ENCODE measurements at places on chromosomes 4 and X.

- no peak for DNase-seq
Observed at GRCh38 chrX:118904218-118904617, 70.2 kb upstream of the LONRF3 start.

DNA sequence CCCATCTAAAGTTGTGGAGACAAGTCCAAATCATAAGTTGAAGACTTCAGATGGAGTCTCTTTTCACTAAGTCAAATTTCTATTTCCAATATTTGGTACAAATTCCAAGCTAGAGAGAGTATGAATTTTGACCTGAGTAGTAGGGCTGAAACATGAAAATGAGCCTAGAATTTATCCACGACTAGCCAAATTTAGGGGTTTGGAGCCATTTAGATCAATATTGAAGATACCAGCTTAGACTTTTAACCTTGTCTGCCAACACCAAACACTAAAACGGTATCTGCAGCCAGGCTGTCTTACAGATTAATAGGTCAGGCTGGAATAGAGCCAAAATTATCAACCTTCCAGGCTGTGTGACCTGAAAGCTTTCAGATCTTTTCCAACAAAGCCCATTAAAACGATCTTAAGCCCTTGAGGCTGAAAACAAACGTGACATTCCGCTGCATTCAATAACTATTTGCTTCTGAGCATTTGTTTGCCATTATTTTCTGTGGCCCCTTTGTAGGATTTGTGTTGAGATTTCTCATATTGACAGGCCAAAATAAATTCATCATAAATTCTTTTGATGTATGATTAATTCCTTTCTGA is 268.7 kb upstream of the DKK2 start:
- DNase-seq = no peak

DNA sequence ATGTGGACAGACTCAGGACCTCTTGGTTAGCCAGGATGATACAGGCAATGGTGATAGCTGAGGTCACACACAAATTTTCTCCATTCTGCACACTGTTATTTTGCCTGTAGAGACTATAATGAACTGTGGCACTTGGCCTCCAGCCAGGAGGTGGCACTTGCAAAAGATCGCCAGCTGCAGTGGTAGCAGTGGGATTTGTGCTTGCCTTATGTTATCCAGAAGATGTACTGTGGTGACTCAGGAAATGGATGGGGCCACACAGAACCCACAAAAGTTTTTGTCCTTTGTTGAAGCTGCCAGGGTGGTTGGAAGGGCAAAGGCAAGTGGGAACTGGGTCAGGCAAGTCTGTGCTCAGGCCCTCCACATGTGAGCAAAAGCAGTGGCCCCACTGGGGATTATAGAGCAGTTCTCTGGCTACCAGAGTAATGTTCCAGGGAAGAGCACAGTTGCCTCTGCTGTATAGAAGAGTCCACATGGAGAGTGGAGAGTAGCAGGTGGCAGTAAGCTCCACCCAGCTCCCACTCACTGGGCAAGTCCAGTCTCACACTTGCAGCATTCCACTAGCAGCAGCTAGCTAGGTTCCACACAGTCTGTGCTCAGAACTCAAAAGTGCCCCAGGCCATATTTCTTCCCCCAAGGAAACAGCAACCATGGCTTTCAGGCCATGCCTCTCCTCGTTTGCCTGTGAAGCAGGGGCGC is 5.9 kb upstream of the C4orf17 start:
- DNase-seq = no peak

DNA sequence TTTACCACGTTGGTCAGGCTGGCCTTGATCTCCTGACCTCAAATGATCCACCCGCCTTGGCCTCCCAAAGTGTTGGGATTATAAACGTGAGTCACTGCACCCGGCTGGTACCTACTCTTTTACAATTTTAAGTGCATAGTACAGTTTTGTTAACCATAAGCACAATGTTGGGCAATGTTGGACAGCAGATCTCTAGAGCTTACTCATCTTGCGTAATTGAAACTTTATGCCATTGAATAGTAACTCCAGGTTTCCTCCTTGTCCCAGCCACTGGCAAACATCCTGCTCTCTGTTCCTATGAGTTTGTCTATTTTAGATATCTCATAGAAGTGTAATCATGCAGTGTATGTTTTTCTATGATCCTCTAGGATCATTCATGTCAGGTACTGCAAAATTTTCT is 9.3 kb upstream of the CPE start:
- DNase-seq = no peak

GRCh38 chr4:1748465-1748995 is 27.2 kb downstream of the TACC3 start:
- peak; percentile 75 for DNase-seq

DNA sequence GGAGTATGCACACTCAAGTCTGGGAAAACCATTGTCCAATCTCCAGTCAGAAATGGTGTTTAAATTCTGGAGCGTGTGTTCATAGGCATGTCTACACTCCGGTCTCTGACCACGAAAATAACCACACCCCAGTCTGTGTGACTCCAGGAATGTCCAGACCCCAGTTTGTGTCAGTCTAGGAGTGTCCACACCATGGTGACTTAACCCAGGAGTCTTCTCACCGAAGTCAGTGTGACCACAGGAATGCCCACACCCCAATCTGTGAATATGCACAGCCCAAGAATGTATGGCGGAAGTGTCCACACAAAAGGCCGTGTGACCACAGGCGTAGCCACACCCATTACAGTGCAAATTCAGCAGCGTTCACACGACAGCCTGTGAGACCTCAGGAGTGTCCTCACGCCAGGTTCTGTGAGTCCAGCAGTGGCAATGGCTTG is 11.4 kb downstream of the FTSJ1 start:
- DNase-seq = no peak

- DNase-seq = no peak
Observed at GRCh38 chrX:20742106-20742505, 475.4 kb upstream of the RPS6KA3 start.

GRCh38 chr4:160353548-160353947 is 1250.7 kb downstream of the RAPGEF2 start:
- DNase-seq = no peak

- no peak for DNase-seq
Observed at GRCh38 chr4:39066371-39066770, 4.3 kb downstream of the KLHL5 start.

GRCh38 chrX:152819266-152819665 is 11.3 kb downstream of the CETN2 start:
- DNase-seq = no peak

DNA sequence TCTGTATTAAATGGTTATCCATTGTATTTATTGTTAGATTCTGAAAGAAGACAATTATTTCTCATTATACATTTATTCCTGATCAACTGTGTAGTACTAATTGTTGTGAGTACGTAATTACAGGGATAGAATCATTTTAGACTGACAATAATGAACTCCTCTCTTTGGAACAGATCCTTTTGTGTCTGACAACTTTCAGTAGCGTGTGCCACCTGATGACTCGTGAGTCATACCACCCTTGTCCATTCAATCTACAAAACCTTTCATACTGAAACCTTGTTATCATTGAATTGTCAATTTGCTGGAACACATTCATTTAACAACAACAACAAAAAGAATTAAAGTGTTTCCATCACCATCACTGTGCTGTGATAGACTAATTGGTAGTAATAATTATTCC is 602.7 kb upstream of the PCDH7 start:
- DNase-seq = no peak

GRCh38 chr4:88078579-88078978 is 71.1 kb downstream of the PKD2 start:
- no peak for DNase-seq

- DNase-seq = no peak
Observed at GRCh38 chrX:123818243-123818642, 41.6 kb upstream of the XIAP start.

DNA sequence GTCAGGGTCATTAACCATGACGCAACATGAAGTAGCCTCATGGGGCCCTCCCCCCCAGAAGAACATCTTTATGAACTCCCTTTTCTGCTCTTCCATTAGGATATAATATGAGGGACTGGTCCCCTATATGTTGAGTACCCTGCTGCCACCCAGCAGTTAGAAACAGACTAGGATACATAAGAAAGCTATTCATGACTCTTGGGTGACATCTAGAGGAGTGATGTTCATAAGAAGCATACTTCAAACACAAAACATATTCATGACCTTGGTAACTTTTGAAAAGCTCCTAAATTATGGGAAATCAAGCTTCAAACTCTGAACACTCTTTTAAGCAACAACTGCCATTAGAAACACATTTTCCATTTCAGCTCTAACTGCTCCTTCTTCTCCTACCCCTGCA is 155.2 kb upstream of the SPIN4 start:
- DNase-seq = no peak

DNA sequence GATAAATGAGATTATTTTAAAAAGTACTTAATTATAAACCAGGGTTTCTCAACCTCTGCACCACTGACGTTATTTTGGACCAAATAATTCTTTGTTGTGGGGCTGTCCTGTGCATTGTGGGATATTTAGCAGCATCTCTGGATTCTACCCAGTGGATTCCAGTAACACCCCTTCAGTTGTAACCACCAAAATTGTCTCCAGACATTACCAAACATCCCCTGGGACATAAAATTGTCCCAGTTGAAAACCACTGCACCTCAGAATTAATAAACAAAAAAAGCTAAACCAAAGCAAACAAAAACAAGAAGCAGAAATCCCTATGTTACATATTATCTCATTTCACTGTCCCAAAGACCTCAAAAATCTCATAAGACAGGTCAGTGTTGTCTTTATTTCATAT is 54.2 kb upstream of the GIMD1 start:
- no peak for DNase-seq

- no peak for DNase-seq
Observed at GRCh38 chrX:87941841-87942240, 424.2 kb downstream of the KLHL4 start.

GRCh38 chrX:102765809-102766208 is 45.3 kb downstream of the GPRASP3 start:
- DNase-seq = no peak

DNA sequence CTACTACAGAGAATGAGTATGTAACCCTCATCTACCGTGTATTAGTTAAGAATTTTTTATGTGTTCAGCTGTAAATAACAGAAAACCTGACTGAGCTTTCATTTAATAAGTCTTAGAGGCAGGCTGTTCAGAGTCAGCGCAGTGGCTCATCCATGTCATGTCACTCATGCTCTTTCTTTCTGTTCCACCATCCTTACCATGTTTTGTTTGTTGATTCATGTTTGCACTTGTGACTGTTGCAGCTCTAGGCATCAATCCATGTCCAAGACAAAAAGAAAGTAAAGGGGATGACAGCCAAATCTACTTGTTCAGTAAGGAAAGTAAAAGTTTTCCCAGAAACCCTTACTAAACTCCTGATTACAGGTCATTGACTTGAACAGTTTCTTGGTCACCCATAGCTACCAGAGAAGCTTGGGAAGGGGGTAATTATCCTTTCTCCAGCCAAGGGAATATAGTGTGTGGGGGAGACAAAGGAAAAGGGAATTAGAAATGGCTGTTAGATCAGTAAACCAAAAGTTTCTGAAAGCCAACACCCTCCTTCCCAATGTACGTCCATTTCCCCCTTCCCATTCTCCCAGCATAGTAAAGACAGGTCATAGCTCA is 9.0 kb downstream of the ART3 start:
- no peak for DNase-seq
